ENCODE measurements at places on chromosomes 6 and 20.

GRCh38 chr6:36280467-36280866 is 10.6 kb downstream of the PNPLA1 start:
- no peak for DNase-seq

GRCh38 chr6:2387445-2387844 is 142.0 kb upstream of the GMDS start:
- peak; percentile 5 for DNase-seq

GRCh38 chr6:161639772-161640171 is 365.9 kb upstream of the AGPAT4 start:
- no peak for DNase-seq

DNA sequence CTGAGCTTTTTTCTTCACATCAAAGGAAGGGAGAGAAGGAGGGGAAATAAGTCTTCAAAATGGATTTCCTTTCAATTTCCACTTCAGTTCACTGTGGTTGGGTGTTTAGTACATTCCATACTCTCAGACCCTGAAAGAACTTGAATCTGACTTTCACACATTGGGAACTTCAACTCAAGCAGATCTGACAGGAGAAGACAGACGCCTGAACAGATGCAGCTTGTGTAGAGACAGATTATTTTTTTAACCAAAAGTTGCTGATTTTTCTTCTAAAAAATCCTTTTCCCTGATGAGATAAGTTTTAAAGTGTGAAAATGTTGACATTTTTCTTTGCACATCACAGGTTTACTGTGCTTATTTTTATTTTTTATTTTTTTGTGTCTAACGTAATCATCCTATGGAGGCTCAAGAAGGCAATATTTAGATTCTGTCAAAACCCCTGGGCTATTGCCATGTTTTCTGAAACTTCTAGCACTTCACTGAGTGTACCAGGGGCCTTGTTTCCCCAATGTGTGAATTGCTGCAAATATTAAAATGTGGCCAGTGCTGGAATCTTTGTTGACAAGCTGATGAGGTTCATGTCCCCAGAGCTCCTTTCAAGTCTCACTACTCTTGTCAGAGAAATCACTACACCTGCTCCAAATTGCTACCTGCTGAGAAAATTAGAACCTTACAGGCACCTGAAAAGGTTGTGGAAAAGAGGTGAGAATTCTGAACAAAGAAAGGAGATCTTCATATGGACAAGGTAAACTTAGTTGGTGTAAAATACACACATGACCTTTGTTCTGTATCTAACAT is 214.8 kb upstream of the BTBD3 start:
- DNase-seq = no peak

- DNase-seq = no peak
These were observed 8.9 kb downstream of the VSTM2L start for GRCh38 chr20:37911838-37912281.
